Activated naive CD4-positive, alpha-beta T cell treated with anti-CD3 and anti-CD28 coated beads, Interleukin-2, amount 50 U/mL, for 72 hours (primary cell): ENCODE measurements at places on chromosomes 11 and 22. TPM values are rescaled to one million over a fixed set of nuclear protein-coding genes. Genes with fewer than 3 reads are reported as not detected.

The CCDC116 gene
- not detected for total RNA-seq

The PLAAT5 gene
- not detected for total RNA-seq

The TMEM45B gene
- 2.3 TPM for total RNA-seq

The THY1 gene
- not detected for total RNA-seq

The SPTBN2 gene
- 1.8 TPM for total RNA-seq

The UBE2L3 gene
- total RNA-seq, result 62.5 TPM

The C11orf86 gene
- total RNA-seq, result not detected

The TYR gene
- total RNA-seq, result not detected

The GGT1 gene
- total RNA-seq, result 48.4 TPM

The SLC17A6 gene
- total RNA-seq, result not detected

- peak; percentile 12 for DNase-seq
These were observed 8.5 kb downstream of the HMBS start for GRCh38 chr11:119092880-119093842.

GRCh38 chr11:86671531-86672006, 847 bp downstream of the ME3 start:
- peak; percentile 23 for DNase-seq

GRCh38 chr11:82494988-82495432, 238.7 kb downstream of the FAM181B start:
- no peak for DNase-seq

DNA sequence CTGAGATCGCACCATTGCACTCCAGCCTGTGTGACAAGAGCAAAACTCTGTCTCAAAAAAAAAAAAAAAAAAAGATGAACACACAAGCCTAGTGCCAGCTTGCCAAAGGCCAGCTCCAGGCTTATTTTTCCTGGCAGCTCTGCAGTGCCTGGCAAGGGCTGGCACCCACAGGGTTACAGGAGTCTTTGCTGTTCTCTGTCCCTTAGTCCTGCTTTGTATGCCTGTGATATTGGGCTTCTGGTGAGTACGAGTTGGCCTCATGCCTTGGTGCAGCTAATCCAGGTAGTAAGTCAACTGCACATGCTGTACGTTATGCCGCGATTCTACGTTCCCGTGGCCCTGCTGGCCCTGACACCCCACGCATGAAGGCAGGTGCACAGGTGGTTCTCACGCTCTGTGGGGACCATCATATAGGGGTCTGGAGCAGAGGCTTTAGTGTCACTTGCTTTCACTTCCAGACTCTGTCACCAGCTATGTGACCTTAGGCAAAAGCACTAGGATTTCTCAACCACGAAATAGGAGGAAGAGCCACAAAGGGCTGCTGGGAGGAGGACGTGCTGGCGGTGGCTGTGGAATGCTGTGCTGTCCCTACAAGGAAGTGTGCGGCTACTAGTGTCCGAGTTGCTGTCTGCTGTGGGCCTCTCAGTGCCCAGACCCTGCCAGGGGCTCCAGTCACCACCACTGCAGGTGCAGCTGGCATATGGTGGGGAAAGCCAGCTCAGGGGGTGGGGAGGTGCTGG, 21.4 kb upstream of the RASL10A start:
- DNase-seq, result no peak

GRCh38 chr11:73956876-73957653, 6.2 kb downstream of the DNAJB13 start:
- DNase-seq, result peak; percentile 46

DNA sequence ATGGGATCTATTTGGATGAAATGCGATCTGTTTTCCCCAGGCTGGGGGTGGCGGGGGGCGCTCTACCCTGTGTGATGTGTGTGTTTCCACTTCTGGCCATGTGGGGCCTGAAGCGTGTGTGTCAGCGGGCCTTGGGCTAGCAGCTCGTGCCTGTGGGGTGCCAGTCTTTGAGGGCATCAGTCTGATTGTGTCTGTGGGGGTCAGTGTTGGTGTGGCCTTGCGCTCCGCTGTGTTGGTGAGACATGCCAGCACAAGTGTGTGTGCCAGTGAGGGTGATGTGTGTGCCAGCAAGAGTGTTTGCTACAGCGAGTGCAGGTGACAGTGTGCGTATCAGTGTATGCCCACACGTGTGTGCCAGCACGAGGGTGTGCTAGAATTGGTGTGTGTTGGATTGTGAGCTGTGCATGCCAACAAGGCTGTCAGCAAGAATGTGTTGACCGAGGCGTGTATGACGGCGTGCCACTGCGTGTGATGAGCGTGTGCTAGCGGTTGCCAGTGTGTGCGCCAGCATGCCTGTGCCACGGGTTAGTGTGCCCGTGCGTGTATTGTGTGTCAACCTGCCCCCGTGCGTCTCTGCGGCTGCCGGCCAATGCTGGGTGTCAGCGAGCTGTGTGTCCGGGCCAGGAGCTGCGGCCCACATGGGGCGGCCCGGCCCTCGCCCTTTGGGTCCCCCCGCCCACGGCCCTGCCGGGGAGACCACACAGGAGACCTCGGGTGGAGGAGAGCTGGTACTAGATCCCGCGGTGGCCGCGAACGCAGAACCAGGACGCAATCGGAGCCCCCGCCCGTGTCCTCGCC, 519 bp downstream of the ARRB1 start:
- no peak for DNase-seq

DNA sequence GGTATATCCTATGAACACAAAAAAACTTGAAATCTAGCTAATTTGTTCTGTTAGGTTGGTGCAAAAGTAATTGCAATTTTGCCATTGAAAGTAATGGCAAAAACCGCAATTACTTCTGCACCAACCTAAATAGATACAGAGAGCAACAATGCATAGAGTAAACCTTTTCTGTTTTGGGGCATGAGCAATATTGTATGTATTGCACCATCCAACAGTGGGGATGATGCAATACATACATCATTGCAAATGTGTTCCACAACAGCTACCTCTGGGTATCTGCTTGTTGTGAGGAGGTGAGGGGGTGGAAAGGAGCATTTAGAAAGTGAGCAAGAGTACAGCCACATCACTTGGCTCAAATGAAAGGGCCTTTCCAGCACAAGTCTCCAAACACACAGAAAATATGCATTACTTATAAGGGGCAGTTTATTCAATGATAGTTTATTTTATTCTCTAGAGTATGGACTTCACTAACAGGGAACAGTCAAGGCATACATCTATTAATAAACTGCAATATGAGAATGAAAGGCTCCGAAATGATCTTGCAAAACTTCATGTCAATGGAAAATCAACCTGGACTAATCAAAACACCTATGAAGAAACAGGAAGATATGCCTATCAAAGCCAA, 77.3 kb downstream of the DEUP1 start:
- DNase-seq, result no peak

- DNase-seq, result no peak
These were observed 95.2 kb upstream of the TP53I11 start for GRCh38 chr11:45045683-45046471.

GRCh38 chr11:120499088-120499487, 12.5 kb upstream of the GRIK4 start:
- no peak for DNase-seq

DNA sequence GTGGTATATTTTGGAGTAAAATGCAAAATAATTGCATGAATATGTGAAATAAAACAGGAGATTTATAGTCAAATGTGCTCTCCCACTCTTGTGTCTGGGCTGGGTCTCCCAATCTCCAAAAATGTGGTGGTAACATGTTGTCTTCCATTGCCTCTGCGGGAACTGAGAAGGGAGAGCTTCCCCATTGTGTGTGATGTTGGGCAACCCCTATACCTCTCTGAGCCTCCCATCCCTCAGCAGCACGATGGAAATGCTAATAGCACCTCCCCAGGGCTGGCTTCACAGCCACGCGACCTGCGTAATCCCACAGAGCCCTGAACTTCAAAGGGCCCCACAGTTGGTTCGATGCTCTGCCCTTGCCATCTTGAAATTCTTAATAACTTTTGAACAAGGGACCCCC, 72.0 kb downstream of the TP53I11 start:
- no peak for DNase-seq

DNA sequence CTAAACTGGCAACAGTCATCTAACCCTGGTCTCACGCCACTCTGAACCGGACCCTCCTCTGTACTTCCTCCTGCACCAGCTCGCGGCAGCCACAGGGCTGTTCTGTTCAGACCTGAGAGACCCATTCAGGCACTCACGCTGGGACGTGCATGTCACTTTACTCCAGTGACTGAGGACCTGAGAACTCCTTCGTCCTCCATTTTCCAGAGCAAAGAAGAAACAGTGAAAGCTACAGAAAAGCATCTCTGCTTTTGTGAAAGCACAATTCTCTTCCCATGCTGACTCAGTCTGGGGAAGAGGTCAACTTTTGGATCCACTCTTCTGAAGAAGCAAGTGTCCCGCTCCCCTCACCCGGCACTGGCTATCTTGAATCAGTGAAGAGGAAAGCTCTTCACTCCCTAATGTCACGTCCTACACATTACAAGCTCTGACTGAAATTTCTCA, 24.5 kb downstream of the PISD start:
- no peak for DNase-seq

- DNase-seq, result no peak
These were observed 509 bp upstream of the PRRG4 start for GRCh38 chr11:32829157-32829679.

- no peak for DNase-seq
These were observed 1.5 kb downstream of the PTGDR2 start for GRCh38 chr11:60854140-60854846.

- no peak for DNase-seq
These were observed 243.9 kb downstream of the TENM4 start for GRCh38 chr11:79196950-79197349.

DNA sequence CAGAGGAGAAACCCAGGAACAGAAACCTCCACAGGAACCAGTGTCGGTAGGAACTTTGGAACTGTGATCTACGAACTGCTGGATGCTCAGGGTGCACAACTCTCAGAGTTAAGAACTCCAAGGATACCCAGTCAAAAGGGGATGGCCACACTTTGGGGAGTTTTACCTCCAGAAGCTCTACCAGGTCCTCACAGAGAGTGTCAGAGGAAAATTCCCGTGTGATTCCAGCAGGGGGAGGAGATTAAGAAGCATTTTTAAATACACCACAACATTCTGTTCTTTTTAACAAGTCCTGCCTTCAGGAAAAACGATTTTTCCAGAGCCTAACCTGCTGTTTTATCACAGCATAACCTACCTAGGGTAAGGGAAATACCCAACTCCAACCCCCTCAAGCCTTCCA, 104.0 kb downstream of the SOX6 start:
- DNase-seq, result no peak

GRCh38 chr22:34804604-34805003, 261.4 kb upstream of the ISX start:
- DNase-seq, result no peak

GRCh38 chr11:94513091-94513490, 830 bp downstream of the C11orf97 start:
- no peak for DNase-seq

DNA sequence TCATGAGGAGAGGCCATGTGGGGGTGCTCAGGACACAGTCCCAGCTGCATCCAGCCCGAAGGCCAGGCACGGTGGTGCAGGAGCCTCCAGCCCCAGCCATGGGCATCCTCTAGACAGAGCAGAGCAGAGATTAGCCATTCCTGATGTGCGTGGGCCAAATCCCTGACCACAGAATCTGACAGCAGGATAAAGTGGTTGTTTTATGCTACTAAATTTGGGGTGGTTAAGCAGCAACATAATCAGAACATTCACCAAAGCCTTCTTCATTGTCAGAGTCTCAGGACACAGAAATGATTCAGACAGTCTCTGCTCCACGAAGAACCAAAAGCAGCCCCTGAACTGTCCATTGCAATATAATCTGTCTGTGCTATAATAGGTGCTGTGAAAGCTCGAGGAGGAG, 19.7 kb downstream of the RASD2 start:
- no peak for DNase-seq

DNA sequence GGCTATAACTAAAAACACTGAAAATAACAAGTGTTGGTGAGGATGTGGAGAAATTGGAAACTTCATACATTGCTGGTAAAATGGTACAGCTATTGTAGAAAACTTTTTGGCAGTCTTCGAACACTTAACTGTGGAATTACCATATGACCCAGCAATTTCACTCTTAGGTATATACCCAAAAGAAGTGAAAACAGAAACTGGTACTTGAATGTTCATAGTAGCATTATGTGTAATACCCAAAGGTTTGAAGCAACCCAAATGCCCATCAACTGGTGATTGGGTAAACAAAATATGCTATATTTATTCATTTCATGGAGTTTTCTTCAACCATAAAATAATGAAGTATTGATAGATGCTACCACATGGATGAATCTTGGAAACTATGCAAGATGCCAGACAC, 40.8 kb upstream of the FTH1 start:
- DNase-seq, result no peak

DNA sequence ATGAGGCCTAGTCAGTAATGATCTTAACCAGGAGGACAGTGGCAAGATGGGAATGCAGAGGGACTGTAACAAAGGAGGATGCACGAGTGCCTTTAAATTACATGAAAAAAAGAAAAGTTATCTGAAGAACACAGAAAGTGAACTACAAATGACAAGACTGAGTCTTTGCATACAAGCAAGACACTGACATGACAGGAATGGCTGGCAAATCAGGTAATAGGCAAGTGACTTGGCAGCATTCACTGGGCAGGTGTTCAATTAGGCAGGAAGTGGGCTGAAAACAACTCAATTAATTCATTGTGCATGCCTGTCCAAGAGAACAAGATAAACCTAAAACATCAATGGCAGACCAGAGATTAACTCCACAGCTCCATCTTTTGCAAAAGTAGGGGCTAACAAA, 24.0 kb downstream of the SMCO4 start:
- no peak for DNase-seq

DNA sequence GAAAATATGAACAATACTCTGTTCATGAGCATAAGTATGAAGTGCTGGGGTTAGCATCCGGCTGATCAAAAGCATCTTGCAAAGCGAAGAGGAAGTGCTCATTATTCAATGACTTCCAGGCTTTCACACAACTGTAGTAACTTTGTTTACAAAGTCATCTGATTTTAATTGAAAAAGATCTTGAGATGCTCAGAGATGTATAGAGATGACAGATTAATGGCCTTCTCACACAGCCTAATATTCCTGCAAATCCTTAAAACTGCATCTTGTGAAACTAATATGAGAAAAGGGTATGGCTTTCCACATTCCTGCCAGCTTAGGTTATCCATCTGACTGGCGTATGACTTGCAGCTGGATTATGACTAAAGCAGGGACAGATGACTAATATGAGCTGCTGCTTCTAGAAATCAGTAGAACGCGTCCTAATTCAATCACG, 125.4 kb downstream of the CASP12 start:
- DNase-seq, result no peak
